Left hindlimb (tissue), 1 donor: ENCODE measurements at places on chromosomes 4 and X.

DNA sequence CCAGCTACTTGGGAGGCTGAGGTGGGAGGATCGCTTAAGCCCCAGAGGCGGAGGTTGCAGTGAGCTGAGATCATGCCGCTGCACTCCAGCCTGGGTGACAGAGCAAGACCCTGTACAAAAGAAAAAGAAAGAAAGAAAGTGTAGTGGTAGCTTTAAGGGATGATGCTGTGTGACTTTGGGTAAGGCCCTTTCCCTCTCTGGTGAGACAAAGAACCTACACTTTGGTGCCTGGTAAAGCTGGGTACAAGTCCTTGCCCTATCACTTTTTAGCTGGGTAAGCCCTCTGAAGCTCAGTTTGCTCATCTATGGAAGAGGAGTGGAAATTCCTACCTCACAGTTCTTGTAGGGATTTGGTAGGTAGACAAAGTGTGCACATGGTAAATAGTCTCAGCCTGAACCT is 1.7 kb upstream of the IQSEC2 start:
- no peak for DNase-seq

GRCh38 chr4:88054229-88054628 is 46.8 kb downstream of the PKD2 start:
- no peak for DNase-seq

DNA sequence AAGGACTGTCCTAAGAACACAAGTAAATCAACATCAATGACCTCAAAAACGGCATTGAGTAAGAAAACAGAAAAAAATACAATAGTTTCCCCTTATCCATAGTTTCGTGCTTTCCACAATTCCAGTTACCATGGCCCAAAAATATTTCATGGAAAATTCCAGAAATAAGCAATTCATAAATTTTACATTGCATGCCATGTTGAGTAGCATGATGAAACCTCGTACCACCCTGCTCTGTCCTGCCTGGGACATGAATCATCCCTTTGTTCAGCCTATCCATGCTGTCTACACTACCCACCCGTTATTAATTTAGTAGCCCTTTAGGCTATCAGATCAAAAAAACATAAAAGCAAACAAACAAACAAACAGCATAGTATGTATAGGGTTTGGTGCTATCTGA is 51.1 kb downstream of the KLF3 start:
- no peak for DNase-seq

- DNase-seq, result no peak
Observed at GRCh38 chr4:106753426-106753825, 282.7 kb downstream of the DKK2 start.

DNA sequence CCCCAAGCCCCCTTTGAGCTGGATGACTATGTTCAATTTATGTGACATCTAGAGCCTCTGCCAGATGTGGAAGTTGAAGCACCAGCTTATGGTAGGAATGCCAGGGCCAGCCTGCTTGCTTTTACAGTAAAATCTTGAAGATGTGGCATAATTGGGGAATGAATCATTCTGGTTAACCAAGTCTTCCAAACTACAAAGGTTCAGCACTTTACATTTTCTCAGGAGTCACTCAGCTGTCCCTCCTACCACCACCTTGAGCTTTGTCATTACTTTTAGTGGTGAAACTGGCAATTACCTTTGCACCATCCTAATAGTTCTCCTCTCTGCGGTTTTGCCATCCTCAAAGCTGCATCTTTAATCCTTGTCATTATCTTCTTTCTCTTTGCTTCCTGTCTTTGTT is 172.2 kb downstream of the HS6ST2 start:
- DNase-seq, result no peak

GRCh38 chrX:32501606-32502005 is 709.7 kb downstream of the DMD start:
- no peak for DNase-seq

DNA sequence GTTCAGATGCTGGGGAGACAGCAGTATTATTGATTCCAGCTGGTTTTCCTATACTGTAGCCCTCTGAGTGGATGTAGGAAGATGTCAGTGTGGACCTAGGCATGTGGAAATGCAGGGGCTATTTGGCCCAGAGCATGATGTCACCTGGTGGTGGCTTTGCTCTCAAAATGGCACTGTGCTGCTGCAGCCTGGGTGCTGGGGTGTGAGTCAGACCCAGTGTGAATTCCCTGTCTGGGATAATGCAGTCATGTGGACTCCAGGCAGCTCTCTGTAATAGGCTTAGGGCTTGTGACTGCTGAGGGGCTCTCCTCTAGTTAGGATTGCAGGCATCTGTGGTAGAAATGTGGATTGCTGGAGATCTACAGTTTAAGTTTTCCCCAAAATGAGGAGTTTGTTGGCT is 70.7 kb downstream of the DCAF8L2 start:
- no peak for DNase-seq

- DNase-seq, result no peak
Observed at GRCh38 chr4:114900934-114901333, 212.5 kb downstream of the NDST4 start.

- no peak for DNase-seq
Observed at GRCh38 chr4:140901736-140902336, 145.7 kb upstream of the TBC1D9 start.

DNA sequence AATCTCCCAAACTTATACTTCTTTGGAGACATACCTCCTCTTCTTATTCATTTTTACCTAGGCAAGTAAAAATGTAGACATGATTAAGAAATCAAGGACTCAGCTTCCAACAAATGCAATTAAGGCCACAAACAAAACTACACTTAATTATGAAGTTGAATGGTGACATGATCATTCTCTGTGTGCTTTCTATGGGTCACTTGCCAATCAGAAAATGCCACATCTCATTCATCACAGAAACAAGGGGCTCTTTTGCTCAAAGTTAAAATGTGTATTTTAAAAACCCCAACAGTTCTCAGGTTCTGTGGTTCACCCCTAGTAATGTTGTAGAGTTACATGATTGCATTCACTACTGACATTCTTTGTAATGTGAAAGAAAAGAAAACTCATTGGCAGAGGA is 273.5 kb downstream of the DCHS2 start:
- no peak for DNase-seq

GRCh38 chr4:146585761-146586333 is 52.8 kb upstream of the POU4F2 start:
- no peak for DNase-seq

DNA sequence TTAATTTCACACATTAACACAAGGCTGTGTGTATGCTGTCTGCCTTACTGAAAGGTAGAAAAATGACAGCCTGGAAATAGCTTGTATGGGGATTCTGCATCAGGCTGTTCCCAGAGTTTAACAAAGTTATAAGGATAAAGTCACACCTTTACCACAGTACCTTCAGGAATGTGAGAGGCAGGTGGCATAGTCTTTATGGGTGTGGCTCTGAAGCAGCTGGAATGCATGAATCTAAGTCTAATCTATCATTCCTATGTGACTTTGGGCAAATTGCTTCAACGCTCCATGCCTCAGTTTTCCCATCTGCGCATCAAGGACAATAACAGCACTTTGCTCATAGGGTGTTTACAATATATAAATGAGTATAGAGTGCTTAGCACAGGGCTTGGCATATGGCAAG is 84.2 kb upstream of the EGFL6 start:
- no peak for DNase-seq

DNA sequence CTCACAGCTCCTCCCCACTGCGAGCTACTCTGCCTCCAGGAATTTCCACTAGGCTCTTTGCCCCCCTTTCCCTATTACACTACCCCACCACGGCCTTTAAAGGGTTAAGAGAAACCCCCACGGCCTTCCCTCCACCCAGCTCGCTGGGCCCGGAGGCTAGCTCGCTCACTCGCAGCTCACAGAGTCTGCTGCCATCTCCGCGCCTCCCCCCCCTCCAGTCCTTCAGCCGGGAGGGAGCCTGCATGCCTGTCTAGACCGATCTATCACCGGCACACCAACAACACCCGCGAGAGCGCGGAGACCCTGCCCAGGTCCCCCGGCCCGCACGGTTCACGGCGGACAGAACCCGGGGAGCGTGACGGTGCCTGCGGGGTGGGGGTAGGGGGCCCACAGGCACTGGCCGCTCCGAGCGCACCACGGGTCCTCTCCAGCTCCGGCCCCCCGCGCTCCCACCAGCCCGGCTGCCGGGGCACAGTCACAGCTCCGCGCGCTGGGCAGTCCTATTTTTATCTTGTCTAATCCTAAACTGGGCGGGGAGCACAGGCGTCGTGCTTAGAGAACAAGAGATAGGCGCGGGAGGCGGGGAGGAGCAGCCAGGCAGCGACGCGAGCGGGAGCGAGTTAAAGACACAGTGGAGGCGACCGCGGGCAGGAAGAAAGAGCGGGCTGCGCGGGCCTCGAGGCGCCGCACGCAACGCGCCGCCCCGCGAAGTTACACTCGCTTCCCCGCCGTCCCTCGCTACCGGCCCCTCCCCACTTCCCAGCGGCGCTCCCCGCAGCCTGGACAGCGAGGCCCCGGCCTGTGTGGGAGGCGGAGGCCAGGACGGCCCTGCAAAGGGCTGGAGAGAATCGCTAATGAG is 3.5 kb downstream of the BCOR start:
- DNase-seq, result peak; percentile 57

DNA sequence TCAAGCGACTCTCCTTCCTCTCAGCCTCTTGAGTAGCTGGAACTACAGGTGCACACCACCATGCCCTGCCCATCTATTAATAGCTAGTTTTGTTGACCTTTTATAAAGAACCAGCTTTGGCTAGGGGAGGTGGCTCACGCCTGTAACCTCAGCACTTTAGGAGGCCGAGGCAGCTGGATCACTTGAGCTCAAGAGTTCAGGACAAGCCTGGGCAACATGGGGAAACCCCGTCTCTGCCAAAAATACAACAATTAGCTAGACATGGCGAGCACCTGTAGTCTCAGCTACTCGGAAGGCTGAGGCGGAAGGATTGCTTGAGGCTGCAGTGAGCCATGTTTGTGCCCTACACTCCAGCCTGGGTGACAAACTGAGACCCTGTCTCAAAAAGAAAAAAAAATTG is 2.7 kb downstream of the TKTL1 start:
- no peak for DNase-seq

DNA sequence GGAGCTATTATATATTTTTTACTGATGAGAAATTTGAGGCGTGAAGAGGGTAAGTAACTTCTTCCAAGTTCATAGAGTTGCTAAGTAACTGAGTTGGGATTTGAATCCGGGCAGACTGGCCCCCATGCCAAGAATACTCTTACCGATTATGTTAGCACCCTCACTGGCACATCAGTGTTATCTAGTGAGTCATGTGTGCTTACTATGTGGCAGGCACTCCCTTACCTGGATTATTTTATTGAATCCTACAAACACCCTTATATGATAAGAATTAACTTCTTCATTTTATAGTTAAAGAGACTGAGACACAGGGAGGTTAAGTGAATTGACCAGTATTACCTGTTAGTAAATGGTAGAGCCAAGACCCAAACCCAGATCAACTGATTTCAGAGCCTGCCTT is 20.9 kb downstream of the MTHFD2L start:
- DNase-seq, result no peak

DNA sequence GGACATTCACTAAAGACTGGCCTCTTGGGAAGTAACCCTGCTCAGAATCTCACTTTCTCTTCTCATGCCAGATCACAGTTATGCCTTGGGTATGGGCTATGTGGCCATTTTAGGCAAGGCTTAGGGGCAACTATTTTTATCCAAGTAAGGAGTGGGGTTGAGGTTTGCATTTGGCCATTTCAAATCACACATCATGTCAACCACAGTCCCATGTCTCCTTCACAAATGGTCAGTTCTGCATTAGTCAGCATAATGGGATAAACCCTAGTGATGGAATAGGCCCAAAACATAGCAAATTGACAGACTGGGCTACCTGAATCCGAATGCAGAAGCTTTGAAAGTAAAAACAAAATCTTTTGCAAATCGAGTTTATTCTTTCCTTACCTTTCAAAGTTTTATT is 827 bp upstream of the RTL3 start:
- DNase-seq, result no peak

DNA sequence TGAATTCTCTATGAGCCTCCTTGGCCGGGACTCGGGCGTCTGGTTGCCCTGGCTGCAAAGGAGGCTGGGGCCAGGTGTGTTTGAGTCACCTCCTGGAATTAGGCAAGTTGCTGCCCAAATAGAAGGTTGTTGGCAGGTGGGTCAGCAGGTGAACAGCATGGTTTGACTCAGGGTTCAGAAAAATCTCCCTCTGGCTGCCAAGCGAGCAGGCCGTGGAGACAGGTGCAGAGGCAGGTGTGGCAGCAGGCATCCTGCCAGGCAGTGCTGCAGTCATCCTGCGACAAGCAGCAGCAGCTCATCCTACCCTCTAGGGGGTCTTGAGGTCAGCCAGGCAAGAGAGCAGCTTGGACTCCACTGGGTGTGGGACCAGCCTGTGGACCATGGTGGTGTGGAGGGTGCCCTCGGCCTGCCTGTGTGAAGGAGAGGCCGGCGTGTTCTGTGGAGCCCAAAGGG is 8.2 kb downstream of the MSANTD1 start:
- DNase-seq, result peak; percentile 18

GRCh38 chr4:60531776-60532379 is 668.2 kb upstream of the ADGRL3 start:
- no peak for DNase-seq

DNA sequence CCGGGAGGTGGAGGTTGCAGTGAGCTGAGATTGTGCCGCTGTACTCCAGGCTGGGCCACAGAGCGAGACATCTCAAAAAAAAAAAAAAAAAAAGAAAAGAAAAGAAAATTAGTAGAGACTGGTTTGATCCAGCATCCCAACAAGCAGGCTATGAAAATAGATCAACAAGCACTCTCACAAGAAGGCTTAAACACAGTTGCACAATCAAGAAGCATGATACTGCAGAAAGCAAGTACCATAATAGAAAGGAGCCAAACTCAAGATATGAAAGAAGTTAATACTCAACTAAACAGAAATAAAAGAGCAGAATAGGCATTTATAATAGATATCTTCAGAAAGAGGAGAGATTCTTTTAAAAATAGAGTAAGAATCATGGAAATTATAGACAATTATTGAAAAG is 10.6 kb downstream of the TLR6 start:
- DNase-seq, result no peak

GRCh38 chr4:168183717-168184571 is 91.6 kb downstream of the ANXA10 start:
- no peak for DNase-seq

- no peak for DNase-seq
Observed at GRCh38 chrX:46953597-46953996, 41.4 kb downstream of the JADE3 start.

DNA sequence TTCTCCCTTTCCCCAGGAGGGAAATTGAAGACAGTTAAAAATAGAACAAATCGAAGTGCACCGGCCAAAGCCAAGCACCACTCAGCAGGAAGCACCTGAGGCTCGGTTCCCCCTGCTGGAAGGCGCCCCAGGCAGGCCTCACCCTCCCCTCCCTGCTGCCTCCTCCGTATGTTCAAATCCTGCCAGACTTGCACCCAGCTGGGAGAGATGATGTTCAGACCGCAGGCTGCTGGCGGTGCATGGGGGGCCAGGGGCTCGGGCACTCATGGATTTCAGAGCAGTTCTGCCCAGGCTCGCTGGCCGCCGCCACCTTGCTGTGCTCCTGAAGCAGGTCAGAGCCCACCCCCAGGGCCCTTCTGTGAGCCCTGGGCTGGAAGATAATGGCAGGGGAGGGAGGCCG is 91.4 kb downstream of the DCTD start:
- no peak for DNase-seq

- no peak for DNase-seq
Observed at GRCh38 chr4:29467044-29467717, 1253.0 kb upstream of the PCDH7 start.
